ENCODE measurements at places on chromosomes 4 and X.

DNA sequence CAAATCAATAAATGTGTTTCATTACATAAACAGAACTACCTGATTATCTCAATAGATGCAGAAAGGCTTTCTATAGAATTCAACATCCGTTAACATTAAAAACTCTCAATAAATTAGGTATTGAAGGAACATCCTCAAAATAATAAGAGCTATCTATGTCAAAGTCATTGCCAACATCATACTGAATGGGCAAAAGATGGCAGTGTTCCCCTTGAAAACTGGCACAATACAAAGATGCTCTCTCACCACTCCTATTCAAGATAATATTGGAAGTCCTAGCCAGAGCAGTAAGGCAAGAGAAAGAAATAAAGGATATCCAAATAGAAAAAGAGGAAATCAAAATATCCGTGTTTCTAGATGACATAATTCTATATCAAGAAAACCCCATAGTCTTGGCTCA is 466.4 kb downstream of the MAGEE1 start:
- DNase-seq, result no peak

DNA sequence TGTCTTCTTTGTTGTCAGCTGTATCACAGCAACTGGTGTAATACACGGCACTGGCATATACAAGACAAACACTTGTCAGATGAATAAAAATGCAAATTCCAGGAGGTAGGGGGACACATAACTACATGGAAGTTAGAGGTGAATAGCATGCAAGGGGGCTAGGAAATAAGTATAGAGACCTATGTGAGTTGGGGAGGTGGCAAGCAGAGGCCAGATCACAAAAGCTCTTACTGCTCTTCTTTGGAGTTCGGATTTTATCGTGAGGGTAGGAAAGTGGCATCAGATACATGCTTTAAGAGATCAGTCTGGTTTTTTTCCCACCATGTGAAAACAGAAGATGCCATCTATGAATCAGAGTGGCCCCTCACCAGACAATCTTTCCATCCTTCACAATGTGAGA is 2.8 kb upstream of the SRP72 start:
- no peak for DNase-seq

DNA sequence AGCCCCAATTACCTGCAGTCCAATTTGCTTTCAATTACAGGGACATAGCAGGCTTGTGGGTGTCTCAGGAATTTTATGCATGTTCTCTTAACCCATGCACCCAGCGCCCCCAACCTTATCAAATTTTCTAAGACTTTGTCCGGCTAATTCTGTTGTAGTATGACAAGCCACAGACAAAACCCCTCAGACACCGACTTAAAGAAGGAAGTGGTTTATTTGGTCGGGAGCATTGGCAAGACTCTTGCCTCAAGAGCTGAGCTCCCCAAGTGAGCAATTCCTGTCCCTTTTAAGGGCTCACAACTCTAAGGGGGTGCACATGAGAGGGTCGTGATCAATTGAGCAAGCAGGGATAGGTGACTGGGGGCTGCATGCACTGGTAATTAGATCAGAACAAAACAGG is 28.7 kb upstream of the IL9R start:
- no peak for DNase-seq

DNA sequence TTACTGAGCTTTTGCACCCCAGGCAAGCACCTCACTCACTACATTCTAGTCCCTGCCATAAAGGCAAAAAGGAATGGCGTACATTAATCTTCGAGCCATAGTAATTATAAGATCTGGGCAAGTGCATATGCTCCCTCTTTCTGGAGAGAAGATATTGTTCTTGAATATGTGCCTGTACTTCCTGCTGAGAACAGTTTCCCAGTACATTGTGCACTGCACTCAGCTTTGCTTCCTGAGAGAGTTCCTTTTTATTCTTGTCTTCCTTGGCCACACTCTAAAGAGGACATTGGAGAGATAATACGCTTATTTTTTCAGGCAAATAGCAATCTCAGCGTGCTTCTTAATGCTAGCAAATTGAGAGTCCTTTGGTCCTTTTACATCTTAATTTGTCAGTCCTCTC is 909.0 kb upstream of the PCDH10 start:
- no peak for DNase-seq

GRCh38 chr4:158172261-158173258 is at the start of gene GASK1B:
GASK1B (minus strand) TSS chr4:158173025; CDS start chr4:158171375, 1,650 bp downstream.
- peak; percentile 70 for DNase-seq

- no peak for DNase-seq
Observed at GRCh38 chr4:133801883-133802282, 399.7 kb downstream of the PABPC4L start.

- DNase-seq, result no peak
Observed at GRCh38 chr4:168037676-168038075, 54.7 kb upstream of the ANXA10 start.

GRCh38 chr4:23866450-23867075 is 23.3 kb downstream of the PPARGC1A start:
- DNase-seq, result no peak
